HS-5 (cell line): ENCODE measurements at places on chromosomes 16 and 17.

GRCh38 chr16:88861359-88861758, 4.4 kb downstream of the TRAPPC2L start:
- DNase-seq = no peak

- DNase-seq = no peak
These were observed at the start of gene TLCD2 for GRCh38 chr17:1709971-1710806. Gene TLCD2 (minus strand): TSS chr17:1710377. CDS start chr17:1710242, 135 bp downstream.

- peak; percentile 41 for DNase-seq
These were observed 147.3 kb downstream of the CCDC182 start for GRCh38 chr17:57597531-57598453.

DNA sequence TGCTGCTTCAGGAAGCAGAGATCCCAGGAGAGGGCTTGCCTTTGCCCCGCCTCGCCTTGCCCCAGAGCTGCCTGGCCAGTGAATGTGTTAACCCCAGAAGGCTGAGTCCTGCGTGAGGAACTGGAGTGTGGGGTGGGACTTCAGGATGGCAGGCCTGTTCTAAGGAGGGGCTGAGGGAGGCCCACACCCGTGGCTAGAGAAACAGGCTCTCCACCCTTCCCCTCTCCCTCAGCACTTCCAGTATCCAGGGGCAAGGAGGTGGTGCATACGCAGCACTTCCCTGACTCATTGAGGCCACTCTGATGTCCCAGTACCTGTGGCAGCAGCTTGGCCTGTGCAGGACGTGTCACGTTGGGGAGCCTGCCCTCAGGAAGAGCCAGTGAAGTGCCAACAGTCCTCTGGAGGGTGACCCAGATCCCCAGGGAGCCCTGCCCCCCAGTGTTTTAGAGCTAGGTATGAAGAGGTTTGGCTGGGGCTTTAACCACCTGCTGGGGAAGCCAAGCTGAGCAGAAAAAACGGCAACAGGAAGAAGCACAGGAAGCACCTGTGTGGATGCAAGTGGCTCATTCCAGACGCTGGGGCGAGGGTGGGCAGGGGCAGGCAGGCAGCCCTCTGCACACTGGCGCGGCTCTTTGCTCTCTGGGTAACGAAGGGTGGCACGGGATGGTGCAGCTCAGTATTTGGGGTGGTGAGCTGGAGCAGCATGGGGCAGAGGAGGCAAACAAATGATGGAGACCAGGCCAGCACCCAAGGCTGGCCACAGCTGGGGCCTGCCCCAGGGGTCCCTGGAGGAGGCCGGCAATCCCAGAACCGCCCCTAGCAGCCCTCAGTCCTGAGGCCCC, 14.7 kb upstream of the CTCF start:
- DNase-seq = no peak

- DNase-seq = no peak
These were observed 4.3 kb downstream of the THOC6 start for GRCh38 chr16:3027983-3028715.

GRCh38 chr16:66150698-66151482, 215.6 kb upstream of the CDH5 start:
- no peak for DNase-seq

DNA sequence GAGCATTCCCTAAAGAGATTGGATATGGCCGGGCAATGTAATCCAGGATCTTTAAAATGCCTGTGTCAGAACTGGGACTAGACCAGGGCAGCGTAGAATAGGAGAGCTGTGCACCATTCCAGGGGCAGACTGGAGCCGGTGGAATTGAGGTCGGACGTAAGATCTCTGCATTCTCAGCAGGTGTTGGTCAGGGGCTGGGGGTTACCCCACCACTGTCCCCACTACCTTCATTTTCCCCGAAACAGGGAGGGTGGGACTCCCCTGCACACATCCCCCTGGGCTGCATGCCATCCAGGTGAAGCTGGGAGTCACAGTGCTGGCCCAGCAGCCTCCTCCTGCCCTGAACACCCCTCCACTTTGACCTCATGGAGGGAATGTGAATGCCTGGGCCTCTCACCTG, 17.8 kb downstream of the OSBPL7 start:
- DNase-seq = no peak

DNA sequence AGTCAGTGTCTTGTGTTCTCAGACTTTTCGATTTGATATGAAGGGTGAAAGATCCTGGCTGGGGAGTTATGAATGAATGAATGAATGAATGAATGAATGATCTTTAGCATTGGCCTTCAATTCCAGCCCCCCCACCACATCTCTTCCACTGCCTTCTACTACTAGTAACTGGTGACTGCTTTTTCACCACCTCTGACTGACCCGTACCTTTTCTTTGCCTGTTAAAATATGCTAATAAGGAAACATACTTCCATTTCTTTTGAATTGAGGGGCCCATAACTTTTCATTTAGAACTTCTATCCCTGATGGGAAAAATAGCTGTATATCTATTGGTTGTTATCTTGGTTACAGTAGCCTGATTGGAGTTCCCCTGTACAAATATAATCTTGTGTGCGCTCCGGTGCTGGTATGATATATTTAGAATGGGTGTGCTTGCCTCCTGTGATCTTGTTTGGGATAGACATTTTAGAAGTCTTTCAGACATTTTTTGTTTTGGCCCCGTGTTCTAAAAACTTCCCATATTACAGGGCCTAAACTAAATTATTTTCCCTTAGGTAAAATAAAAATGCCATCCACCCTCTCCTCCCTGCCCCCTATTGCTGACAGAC, 3.4 kb downstream of the LYRM1 start:
- DNase-seq = no peak

DNA sequence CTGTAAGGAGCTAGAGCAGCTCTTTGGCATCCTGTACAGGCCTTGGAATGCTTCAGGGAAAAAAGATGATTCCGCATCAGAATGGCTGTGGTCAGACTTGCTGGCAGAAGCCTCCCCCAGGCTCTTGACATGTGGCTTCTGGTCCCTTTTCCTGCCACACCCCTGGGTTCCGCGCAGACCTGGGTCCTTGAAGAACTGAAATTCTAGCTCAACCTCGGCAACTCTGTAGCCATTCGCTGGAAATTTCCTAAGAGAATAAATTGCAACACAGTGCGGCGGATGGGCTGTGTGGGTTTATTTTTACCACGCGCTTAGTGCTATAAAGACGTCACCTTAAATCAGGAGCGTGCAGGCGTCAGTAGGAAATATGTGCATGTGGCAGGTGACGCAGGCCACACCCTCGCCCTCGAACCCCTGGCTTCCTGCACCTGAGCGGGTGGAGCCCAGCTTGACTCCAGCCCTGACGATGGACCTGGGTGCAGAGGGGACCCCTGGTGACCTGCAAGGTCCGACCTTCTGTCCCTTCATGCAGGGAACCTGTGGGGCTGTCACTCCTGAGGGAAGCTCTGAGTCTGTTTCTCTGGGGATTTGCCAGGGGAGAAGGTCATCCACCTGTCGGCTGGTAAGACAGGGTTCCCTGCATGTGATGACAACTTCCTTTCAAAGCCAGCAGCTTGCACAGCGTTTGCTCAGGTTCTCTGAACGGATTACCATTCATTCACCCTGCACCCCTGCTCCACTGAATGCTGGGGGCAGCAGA, 46.3 kb downstream of the METRNL start:
- DNase-seq = no peak

DNA sequence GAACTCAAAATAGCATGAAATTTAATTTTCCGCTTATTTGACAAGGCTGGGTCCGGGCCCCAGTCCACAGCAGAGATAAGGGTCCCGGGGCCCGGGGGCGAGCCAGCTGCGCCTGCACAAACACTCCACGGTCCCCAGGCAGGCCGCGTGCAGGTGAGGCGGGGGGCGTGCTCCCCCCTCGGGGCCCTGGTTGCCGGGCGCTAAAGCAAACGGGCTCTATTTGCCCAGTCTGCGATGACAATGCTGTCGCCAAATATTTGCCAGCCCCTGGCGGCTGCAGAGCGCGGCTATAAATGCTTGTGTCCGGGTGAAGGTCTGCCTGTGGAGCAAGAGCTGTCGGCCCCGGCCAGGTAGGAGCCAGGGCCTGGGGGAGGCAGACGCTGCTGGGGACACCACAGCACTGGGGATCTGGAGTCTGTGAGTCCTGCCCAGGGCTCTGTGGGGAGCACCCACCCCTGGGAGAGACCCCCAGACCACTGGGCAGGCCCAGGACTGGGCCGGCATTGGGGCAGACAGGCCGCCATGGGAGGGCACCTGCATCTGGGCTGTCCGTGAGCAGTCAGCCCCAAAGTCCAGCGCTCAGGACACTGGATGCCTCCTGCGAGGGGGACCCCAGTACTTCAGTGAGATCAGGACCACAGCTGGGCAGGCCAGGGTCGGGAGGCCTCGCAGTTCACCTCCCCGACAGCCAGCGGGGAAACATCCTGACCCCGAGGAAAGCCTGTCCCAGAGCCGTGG, at the start of gene PERCC1:
TSS of gene PERCC1 (plus strand) at position 320 of the 738 bp plus-strand sequence. CDS start 1,516 bp downstream, outside the sequence.
- no peak for DNase-seq

GRCh38 chr17:31095236-31096105, 694 bp downstream of the NF1 start:
- no peak for DNase-seq

GRCh38 chr17:44804302-44805089, 25.6 kb downstream of the GJC1 start:
- no peak for DNase-seq

- DNase-seq = no peak
These were observed 44.1 kb downstream of the GRB2 start for GRCh38 chr17:75361344-75361743.

GRCh38 chr16:4796982-4797804, 2.0 kb downstream of the SMIM22 start:
- no peak for DNase-seq

- no peak for DNase-seq
These were observed 10.4 kb downstream of the PRSS54 start for GRCh38 chr16:58284469-58284868.

- DNase-seq = no peak
These were observed 26.6 kb downstream of the LGALS9 start for GRCh38 chr17:27657620-27658019.

GRCh38 chr17:17778308-17779014, 58.3 kb downstream of the SREBF1 start:
- DNase-seq = no peak

GRCh38 chr16:48291303-48291702, 44.0 kb upstream of the ABCC11 start:
- no peak for DNase-seq

GRCh38 chr17:61770752-61771533, 92.4 kb downstream of the BRIP1 start:
- DNase-seq = peak; percentile 74

DNA sequence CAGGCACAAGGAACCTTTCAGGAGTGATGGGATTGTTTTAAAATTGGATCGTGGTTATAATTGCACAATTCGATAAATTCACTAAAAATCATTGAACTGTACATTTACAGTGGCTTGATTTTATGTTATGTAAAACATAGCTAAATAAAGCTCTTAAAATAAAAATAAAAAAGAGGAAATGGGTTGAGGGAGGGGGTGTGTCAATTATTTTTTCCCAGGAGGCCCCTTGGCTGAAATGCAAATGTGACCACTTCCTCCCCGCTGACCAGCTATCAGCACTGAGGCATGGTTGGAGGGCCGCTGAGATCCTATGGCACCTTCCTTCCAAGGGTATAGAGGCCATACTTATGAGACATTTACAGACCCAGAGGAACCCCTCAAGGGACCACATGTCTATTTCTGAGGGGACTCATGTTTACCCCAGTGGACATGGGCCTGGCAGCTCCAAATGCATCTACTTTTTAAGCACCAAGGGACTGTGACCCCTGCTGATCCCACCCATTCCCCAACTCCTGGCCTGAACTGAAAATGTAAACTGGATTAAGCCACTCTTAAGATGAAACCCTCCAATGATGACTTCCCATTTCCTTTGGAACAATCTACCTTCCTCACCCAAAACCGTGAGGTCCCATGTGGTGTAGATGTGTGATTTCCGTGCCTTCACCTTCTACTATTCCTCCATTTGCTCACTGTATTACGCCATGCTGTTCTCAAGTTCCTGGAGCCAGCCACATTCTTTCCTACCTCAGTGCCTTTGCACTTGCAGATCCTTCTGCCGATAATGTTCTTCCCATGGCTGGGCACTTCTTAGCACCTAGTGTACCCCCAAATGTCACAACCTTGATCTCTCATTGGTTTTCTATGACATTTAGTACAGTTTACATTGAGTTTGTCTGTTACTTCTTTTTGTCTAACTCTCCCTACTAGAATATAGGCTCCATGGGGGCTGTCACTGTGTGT, 2.8 kb upstream of the IL21R start:
- DNase-seq = no peak

- DNase-seq = no peak
These were observed 59.8 kb downstream of the MRM1 start for GRCh38 chr17:36661047-36661666.

DNA sequence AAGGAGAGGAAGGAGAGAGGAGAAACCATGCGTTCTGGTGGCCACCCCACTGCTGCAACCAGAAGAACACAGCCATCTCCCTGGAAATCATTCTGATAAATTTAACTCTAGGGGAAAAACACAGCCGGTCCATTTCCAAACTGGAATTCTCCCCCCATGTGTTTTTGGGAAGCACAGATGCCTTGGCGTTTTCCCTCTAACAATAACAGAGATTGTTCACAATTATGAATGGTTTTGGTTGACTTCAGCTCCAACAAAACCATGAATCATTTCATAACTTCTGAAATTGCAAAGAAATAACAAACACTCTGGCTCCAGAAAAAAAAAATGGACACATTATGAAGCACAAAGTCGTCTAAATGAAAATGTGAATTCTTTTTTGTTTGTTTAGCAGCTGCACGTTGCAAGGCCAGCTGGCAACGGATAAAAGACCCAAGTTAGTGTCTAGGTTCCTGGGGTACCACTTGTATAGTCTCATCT, 46.2 kb downstream of the GNAO1 start:
- DNase-seq = no peak

- DNase-seq = no peak
These were observed 12.5 kb downstream of the KIF18B start for GRCh38 chr17:44935116-44935515.

- DNase-seq = no peak
These were observed 19.8 kb upstream of the ABCA5 start for GRCh38 chr17:69346766-69347165.

GRCh38 chr17:50478391-50479381, at the start of gene RSAD1:
Gene RSAD1 (plus strand): TSS chr17:50478860. CDS start chr17:50478885, 25 bp downstream.
- peak; percentile 39 for DNase-seq

DNA sequence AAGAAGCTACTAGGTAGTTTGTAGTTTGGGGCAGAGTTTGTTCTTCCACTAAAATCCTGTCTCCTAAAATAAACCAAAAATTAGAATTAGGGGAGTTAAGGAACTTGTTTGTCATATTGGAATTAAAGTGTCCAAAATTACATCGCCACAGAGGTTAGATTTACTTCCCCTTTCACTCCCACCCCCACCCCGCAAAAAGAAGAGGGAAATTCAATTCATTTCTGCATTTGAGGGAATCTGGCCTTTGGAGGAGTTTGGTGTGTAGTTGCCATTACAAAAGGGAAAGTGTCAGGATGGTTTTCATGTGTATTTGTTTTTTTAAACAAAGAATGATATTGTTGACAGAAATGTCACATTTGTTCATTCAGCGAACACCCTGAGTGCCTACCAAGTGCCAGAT, 5.8 kb downstream of the TMEM97 start:
- no peak for DNase-seq

DNA sequence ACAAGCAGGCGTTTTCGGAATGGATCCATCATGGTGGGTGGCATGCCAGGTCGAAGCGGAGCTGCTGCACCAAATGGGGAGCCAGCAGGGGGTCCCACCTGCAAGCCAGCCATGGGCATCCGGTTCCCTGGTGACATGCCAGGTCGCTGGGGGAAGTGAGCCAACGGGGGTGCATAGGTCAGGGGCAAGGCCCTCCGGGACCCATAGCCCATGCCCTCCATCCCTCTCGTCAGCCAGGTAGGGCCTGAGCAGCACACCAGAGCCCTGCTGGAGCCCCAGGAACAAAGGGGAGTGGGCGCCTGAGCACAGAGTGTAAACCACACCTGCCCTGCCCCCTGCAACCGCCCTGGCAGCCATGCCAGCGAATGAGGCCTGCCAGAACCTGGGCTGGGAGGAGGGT, 5.0 kb downstream of the SMARCD2 start:
- DNase-seq = no peak
